ENCODE measurements at places on chromosomes 4 and X. TPM values are rescaled to one million over a fixed set of nuclear protein-coding genes. Genes with fewer than 3 reads are reported as not detected.

DNA sequence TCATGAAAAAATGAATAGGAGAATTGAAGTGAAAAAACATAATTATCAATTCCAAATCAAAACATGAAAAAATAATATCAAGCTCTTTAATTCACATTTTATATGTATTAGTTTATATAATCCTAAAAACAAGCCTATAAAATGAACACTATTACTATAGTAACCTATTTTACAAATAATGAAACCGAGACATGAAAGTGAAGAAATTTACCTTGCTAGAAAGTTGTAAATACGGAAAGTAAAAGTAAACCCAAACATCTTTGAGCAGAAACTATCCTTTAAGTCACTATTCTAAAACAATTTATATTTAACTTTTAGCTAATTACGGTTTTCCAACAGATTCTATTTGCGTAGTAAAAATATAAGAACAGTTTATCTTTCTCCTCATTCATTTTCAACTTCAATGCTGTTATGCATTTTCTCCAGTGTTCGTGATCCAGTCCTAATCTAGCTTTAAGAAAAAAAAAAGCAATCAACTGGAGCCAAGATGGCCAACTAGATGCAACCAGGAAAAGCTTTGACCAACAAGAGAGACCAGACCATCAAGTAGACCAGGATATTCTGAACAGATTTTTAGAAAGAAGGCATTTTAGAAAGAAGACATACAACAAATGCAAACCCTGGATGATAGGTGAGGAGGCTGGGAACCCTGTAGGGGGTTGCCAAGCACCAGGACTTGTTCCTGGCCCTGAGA is 67.0 kb downstream of the DDX53 start:
- H3K36me3 ChIP-seq = no peaks in the 10 kb centered on the region
- H3K27ac ChIP-seq = no peak overlapping the region
- H3K4me3 ChIP-seq = no peak overlapping the region
- no peaks in the 10 kb centered on the region for H3K27me3 ChIP-seq

DNA sequence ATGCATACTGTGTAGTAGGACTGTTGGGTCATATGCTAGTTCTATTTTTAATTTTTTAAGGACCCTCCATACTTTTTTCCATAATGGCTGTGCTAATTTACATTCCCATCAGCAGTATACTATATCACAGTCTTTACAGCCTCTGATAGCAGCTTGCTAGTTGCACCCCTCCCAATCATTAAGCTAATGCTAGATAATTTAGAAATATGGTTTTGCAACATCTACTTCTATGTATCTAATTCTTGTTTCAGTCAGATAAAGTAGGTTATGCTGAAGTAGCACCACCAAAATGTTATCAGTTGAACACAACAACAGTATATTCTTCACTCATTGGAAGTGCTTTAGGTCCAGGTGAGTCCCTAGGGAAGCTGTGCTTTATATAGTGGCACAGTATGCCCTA is 522.7 kb upstream of the HTR2C start:
- H3K4me3 ChIP-seq = no peak overlapping the region
- no peak for DNase-seq
- H3K4me1 ChIP-seq = no peaks in the 10 kb centered on the region
- H3K27me3 ChIP-seq = no peaks in the 10 kb centered on the region
- H3K27ac ChIP-seq = no peak overlapping the region

Gene CXCL5
- not detected for total RNA-seq

GRCh38 chrX:123184866-123185276 is 793 bp downstream of the GRIA3 start:
- H3K27ac ChIP-seq = no peak overlapping the region
- no peaks in the 10 kb centered on the region for H3K4me1 ChIP-seq
- no peaks in the 10 kb centered on the region for H3K36me3 ChIP-seq
- H3K27me3 ChIP-seq = no peaks in the 10 kb centered on the region
- DNase-seq = no peak

- H3K27ac ChIP-seq = no peak overlapping the region
- no peak overlapping the region for H3K4me3 ChIP-seq
- peak; percentile 44 for DNase-seq
- H3K4me1 ChIP-seq = peaks cover 11% of the 10 kb centered on the region
- peaks cover 20% of the 10 kb centered on the region for H3K27me3 ChIP-seq
These were observed 17.2 kb upstream of the GTPBP6 start for GRCh38 chrX:335758-336155.
